ENCODE measurements at places on chromosomes 7 and 10. TPM values are rescaled to one million over a fixed set of nuclear protein-coding genes. Genes with fewer than 3 reads are reported as not detected.

OPN4 gene
- polyA plus RNA-seq: not detected

MACC1 gene
- polyA plus RNA-seq: 1.2 TPM

ZNF107 gene
- polyA plus RNA-seq: 3.5 TPM

CDK14 gene
- 5.5 TPM for polyA plus RNA-seq

ACSM6 gene
- polyA plus RNA-seq: 0.30 TPM

DLG5 gene
- polyA plus RNA-seq: 15.6 TPM

SEC61A2 gene
- polyA plus RNA-seq: 19.2 TPM

MYOF gene
- polyA plus RNA-seq: 0.94 TPM

COG5 gene
- 10.5 TPM for polyA plus RNA-seq

SORCS1 gene
- polyA plus RNA-seq: 4.1 TPM

SMURF1 gene
- polyA plus RNA-seq: 11.0 TPM

HMX2 gene
- 2.7 TPM for polyA plus RNA-seq

MEOX2 gene
- 0.05 TPM for polyA plus RNA-seq

PLXNA4 gene
- 0.44 TPM for polyA plus RNA-seq

AOC1 gene
- polyA plus RNA-seq: 0.17 TPM

ZNF33A gene
- 3.6 TPM for polyA plus RNA-seq

ZNF511 gene
- 70.5 TPM for polyA plus RNA-seq

GALNT17 gene
- 37.7 TPM for polyA plus RNA-seq

ADCYAP1R1 gene
- polyA plus RNA-seq: 16.4 TPM

SPOCK2 gene
- 2.6 TPM for polyA plus RNA-seq

STN1 gene
- 8.3 TPM for polyA plus RNA-seq

PHF14 gene
- polyA plus RNA-seq: 17.9 TPM

RAPGEF5 gene
- 4.4 TPM for polyA plus RNA-seq

MAGI2 gene
- polyA plus RNA-seq: 6.0 TPM

FANK1 gene
- polyA plus RNA-seq: 0.74 TPM

PPP1R3C gene
- 1.3 TPM for polyA plus RNA-seq

CPXM2 gene
- 2.4 TPM for polyA plus RNA-seq

CUBN gene
- polyA plus RNA-seq: 0.08 TPM

MRC1 gene
- polyA plus RNA-seq: 0.02 TPM

NKX2-3 gene
- not detected for polyA plus RNA-seq

HOXA7 gene
- 0.03 TPM for polyA plus RNA-seq

LRRC17 gene
- 3.0 TPM for polyA plus RNA-seq

RHBDD2 gene
- polyA plus RNA-seq: 83.6 TPM

TMEM120A gene
- polyA plus RNA-seq: 48.8 TPM

FAM180A gene
- not detected for polyA plus RNA-seq

TMEM229A gene
- polyA plus RNA-seq: 0.31 TPM

SLC18A3 gene
- polyA plus RNA-seq: 0.28 TPM

SFTPA1 gene
- polyA plus RNA-seq: not detected

SGCE gene
- 12.8 TPM for polyA plus RNA-seq

PPP2R2D gene
- 25.4 TPM for polyA plus RNA-seq

PLAC9 gene
- 12.9 TPM for polyA plus RNA-seq

SRRM3 gene
- polyA plus RNA-seq: 18.4 TPM

AS3MT gene
- 5.8 TPM for polyA plus RNA-seq

SPDYE8 gene
- not detected for polyA plus RNA-seq

ELAPOR2 gene
- polyA plus RNA-seq: 11.2 TPM

OPN1SW gene
- polyA plus RNA-seq: not detected
